ENCODE measurements at places on chromosomes 11 and 22.

DNA sequence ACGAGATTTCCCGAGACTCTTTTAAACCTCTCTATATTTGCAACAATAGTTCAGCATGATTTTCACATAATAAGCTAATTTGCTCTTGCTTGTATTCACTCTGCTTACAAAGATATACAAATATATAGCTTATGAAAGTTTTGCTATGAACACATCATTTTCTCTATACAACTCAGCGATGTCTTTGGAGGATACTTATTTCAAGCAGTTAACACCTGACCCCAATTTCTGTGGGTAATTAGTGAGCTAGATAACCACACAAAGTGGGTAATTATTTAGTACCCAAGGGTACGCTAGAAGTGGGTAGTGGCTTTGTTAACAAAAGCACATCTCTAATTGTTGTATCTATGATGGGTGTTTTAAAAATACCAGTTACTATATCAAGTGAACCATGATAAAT, 12.3 kb downstream of the BLID start:
- DNase-seq: no peak

- peak; percentile 97 for DNase-seq
These were observed 12.0 kb downstream of the TBC1D22A start for GRCh38 chr22:46774253-46774979.

GRCh38 chr11:78290293-78291176, 101.8 kb downstream of the USP35 start:
- DNase-seq: peak; percentile 100

- no peak for DNase-seq
These were observed 13.1 kb upstream of the THY1 start for GRCh38 chr11:119436093-119436492.

- DNase-seq: no peak
These were observed 10.6 kb downstream of the NLRP14 start for GRCh38 chr11:7030836-7031235.

- DNase-seq: no peak
These were observed 456 bp downstream of the AAMDC start for GRCh38 chr11:77821349-77821851.

GRCh38 chr11:19526119-19526518, 186.5 kb upstream of the NAV2 start:
- DNase-seq: no peak

GRCh38 chr11:10405865-10406592, 49.0 kb upstream of the AMPD3 start:
- peak; percentile 84 for DNase-seq

GRCh38 chr11:75762885-75763284, 5.7 kb upstream of the DGAT2 start:
- DNase-seq: peak; percentile 85

DNA sequence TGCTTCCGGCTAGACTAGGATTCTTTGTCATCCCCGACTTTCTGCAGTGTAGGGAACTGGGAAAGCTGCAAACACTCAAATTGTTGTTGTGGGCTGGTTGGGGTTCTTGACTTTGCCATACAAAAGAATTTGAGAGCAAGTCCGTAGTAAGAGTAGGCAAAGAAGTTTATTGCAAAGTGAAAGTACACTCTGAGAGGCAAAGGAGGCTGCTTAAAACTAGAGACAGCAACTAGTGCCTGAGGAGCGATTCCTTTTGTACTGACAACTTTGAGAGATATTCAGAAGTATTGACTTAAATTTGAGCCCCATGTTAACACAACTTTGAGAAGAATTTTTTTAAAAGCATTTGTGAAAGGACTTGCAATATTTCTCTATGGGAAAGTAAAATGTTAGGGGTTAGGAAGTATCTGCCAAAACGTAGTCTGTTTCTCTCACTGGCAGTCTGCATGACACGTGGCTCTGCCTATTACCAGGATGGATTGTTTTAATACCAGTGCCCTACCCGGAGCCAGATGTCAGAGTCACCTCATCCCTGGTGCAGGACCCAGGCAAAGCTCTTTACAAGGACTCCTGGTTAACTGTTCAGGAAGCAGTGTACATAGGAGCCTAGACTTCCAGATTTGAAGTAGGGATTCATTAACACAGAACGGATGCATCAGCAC, 85.0 kb upstream of the CLPB start:
- no peak for DNase-seq

DNA sequence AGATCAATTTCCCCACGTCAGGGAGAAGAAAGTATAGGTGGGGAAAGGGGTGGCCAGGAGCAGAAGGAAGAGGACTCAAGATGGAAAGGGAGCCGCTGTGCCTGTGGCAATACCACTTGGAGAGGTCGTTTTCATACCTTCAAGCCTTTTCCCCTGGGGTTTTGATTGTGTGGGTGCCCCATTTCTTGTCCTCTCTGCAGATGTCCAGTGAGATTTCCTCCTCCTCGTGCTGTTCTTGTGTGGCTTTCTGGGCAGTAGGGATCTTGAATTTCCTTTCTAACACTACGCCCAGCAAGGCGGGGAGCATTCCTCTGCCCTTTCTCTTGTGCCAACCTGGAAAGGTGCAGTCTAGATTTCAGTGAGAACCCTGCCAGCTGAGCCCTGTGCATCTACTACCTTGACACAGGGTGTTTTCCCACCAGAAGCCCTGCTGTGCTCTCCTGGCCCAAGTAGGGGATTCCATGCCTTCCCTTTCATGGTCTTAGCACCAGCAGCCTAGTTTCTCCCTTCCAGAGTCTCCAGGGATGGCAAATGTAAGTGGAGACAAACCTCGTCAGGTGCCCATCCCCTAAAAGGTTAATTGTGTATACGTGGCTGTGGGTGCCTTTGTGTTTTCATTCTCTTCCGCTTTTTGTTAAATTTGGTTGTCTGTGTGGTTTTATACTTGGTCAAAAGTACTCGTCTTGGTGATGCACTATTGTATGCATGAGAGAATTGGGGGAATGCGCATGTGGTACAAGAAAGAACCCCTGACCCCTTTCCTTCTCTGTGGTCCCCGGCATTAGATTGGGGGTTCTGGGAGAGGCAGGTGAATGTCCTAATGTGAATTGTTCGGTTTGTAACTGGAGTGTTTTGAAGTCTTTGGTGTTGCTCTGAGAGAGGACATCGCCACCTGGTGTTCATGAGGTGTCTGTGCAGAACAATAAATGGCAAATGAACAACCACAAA, 71.4 kb upstream of the MPEG1 start:
- DNase-seq: peak; percentile 80

DNA sequence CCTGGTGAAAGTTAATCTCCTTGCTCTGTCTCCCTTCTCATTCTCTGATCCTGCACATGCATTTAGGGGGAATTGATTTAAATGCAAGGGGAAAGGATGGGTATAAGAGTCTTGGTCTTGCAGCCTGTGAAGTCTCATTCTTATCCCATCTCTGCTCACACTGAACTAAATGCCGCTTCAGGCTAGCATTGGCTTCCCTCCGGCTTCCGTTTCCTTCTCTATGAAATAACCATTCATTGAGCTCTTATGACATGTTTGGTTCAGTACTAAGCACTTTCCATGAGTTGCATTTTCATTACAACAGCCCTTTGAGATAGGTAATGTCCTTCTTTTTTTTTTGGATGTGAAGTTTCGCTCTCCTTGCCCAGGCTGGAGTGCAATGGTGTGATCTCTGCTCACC, 5.6 kb downstream of the ZBTB16 start:
- DNase-seq: no peak

- no peak for DNase-seq
These were observed 871 bp downstream of the SLC35E4 start for GRCh38 chr22:30636226-30637077.

GRCh38 chr22:30089655-30089974, 9.4 kb downstream of the HORMAD2 start:
- no peak for DNase-seq

DNA sequence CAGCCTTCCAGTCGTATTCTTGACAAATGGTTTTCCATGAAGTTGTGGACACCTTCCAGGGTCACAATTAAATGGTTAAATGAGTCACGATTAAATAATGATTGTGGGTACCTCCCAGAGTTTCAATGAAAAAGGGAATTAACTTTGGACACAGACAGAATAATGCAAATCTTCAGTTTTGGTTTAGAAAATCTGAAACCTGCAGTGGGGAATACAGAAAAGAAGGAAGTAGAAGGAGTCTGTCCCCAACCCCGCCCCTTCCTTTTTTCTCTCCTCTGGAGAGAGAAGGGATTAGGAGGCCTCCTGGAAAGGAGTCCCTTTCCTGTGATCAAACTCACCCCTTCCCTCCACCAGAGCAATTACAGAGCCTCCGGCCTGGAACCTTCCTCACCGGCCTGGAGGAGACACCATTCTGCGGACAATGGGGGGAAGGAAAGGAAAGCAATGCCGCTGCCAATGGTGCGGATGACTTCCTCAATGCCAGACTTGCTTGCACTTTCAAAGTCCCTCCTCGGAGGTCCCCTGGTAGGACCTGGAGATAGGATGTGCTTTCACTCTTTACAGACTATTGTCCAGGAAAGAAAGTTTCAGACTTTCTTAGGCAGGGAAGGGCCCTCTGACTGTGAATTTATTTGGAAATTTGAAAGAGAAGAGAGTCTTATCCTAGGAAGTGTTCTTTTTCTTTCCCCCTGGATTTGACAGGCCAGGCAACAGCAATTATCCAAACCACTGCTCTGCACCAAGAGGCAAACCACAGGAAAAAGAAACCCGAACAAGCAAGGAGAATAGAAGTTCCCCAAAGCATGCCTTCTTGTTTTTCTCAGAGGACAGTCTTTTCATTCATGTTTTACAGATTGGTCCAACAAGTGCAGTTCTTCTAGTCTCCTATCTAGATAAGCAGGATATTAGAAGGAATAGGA, 86.8 kb downstream of the PTPRJ start:
- peak; percentile 68 for DNase-seq

DNA sequence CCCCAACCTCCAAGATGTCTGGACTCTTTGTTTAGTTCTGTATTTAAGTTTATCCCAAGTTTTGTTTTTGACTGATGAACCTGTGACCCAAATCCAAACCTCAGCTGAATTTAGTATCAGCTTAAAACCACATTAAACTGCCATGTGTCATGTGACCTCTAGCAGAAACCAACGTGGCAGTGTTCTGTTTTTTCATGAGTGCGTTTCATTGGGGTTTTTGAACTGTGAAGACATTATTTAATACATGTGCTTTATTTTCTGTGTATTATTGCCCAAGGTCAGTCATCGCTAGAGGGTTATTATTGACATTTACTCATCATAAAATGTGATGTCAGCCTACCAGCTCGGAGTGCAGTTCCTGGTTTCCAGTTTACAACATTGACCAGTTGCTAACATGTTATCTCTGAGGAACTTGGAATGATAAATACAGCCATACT, 1.8 kb downstream of the TLCD5 start:
- DNase-seq: peak; percentile 90

GRCh38 chr11:119795231-119795630, 66.2 kb upstream of the NECTIN1 start:
- no peak for DNase-seq

- no peak for DNase-seq
These were observed 44.0 kb upstream of the CSNK2A3 start for GRCh38 chr11:11397036-11397415.

- DNase-seq: peak; percentile 99
These were observed 8.2 kb upstream of the CCDC88B start for GRCh38 chr11:64331569-64332371.

GRCh38 chr11:118914987-118915386, 10.7 kb downstream of the BCL9L start:
- DNase-seq: peak; percentile 73

- no peak for DNase-seq
These were observed 21.2 kb upstream of the OR10W1 start for GRCh38 chr11:58289266-58289665.

GRCh38 chr22:27345691-27346090, 455.9 kb downstream of the MN1 start:
- DNase-seq: no peak

DNA sequence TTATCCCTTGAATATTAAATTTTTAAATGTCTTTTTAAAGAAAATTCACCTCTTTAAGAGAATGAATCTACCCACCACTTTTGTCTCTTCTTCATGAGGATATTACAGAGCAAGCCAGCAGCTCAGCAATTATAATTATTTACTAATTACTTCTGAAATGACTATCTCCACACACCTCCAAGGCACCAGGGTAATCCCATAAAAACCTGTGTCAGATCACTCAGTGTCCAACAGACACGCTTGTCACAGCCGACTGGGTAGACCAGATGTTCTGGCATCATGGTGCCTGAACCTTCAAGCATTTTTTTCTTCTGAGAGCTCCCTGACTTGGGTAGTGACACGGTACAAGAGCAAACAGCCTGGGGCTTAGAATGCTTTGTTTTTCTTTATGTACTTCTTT, 61.4 kb downstream of the EFCAB6 start:
- no peak for DNase-seq

DNA sequence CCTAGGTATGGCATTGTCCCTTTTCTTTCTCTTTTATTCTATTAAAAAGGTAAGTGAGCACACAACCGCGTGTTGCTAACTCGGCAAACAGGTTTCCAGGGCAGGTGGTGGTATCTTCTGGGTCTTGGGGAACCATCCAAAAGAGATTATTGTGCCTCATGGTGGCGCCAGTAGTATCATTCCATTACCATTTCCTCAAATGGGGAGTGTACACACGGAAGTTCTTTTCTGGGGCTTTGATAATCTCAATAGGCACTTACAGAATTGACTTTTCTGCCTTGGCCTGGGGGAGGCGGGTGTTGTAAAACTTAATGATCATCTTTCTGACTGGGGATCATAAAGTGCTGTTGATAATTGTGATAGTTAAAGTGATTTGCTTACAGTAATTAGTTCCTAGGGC, 234.1 kb downstream of the KIRREL3 start:
- no peak for DNase-seq

GRCh38 chr11:27352781-27353180, 10.2 kb downstream of the CCDC34 start:
- no peak for DNase-seq

GRCh38 chr11:55658031-55658573, 3.9 kb upstream of the OR4C6 start:
- DNase-seq: peak; percentile 32

- no peak for DNase-seq
These were observed at the start of gene FOLH1 for GRCh38 chr11:49208006-49208721. Gene FOLH1 (minus strand): TSS chr11:49208602. CDS start chr11:49208409, 193 bp downstream.

- no peak for DNase-seq
These were observed 292.6 kb downstream of the NTM start for GRCh38 chr11:131662993-131663392.

DNA sequence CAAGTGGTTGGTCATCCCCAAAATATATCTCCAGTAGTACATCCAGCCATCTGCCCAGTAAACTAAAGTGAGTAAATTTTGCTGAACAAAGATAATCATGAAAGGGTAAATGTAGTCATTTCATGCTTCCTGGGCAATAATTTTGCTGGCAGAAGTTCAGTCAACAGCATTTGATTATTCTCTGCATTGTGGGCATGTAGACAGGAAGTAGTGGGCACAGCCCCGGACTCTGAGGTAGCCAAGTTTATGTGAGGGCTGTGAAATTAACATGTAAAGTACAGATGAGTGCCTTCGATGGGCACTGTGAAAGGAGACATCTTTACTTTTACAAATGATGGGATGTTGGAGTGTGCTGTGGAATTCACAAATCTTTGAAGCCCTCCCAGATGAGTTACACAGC, 312.2 kb upstream of the MTNR1B start:
- no peak for DNase-seq

GRCh38 chr22:42848941-42849550, 8.0 kb downstream of the ARFGAP3 start:
- no peak for DNase-seq
